Thyroid gland (tissue), 4 donors: ENCODE measurements at places on chromosomes 16 and 17. TPM values are rescaled to one million over a fixed set of nuclear protein-coding genes. Genes with fewer than 3 reads are reported as not detected.

The RHBDL1 gene
- total RNA-seq: 0.63 TPM

GRCh38 chr16:28313587-28313986 is 21.3 kb downstream of the SBK1 start:
- no peak overlapping the region for H3K4me3 ChIP-seq
- no peak overlapping the region for H3K27ac ChIP-seq
- no peak for DNase-seq
- no peaks in the 10 kb centered on the region for H3K4me1 ChIP-seq
- no peaks in the 10 kb centered on the region for H3K36me3 ChIP-seq

- no peak overlapping the region for H3K4me3 ChIP-seq
- peaks cover 25% of the 10 kb centered on the region for H3K36me3 ChIP-seq
- no peak overlapping the region for H3K27ac ChIP-seq
- peaks cover 10% of the 10 kb centered on the region for H3K4me1 ChIP-seq
- no peak for DNase-seq
These were observed 44.9 kb downstream of the TTC19 start for GRCh38 chr17:16044487-16044886.

DNA sequence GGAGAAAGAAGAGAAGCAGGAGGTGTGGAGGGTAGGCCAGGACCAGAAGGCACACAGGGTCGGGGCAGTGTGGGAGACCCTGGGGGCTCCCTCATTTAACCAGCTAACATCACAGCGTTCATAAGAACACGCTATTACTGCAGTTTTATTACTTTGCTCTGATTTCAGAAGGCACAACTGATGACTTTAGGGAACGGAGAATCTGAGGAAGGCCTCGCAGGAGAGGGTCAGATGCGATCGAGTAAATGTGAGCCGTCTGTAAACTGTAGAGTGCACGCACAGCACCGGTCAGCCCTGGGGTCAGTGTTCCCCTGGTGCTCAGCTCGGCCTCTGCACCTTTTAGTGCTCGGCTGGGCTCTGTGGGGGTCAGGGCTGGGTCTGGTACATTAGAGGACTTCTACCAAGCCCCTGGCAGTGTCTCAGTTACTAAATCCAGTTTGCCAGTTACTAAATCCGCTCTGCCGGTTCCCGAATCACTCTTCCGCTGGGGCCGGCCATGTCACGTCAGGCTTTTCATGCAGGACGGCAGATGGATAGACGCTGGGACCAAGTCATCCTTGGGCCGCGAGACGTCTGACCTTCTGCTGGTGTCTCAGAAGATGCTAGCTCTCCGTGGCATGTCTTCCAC is 325.9 kb downstream of the SEC14L1 start:
- no peak for DNase-seq
- H3K4me1 ChIP-seq: peaks cover 27% of the 10 kb centered on the region
- no peak overlapping the region for H3K27ac ChIP-seq
- no peaks in the 10 kb centered on the region for H3K27me3 ChIP-seq
- no peaks in the 10 kb centered on the region for H3K36me3 ChIP-seq
- no peak overlapping the region for H3K4me3 ChIP-seq

GRCh38 chr17:17983776-17984175 is 11.1 kb downstream of the DRC3 start:
- no peaks in the 10 kb centered on the region for H3K36me3 ChIP-seq
- no peak overlapping the region for H3K27ac ChIP-seq
- no peak overlapping the region for H3K4me3 ChIP-seq
- DNase-seq: no peak

DNA sequence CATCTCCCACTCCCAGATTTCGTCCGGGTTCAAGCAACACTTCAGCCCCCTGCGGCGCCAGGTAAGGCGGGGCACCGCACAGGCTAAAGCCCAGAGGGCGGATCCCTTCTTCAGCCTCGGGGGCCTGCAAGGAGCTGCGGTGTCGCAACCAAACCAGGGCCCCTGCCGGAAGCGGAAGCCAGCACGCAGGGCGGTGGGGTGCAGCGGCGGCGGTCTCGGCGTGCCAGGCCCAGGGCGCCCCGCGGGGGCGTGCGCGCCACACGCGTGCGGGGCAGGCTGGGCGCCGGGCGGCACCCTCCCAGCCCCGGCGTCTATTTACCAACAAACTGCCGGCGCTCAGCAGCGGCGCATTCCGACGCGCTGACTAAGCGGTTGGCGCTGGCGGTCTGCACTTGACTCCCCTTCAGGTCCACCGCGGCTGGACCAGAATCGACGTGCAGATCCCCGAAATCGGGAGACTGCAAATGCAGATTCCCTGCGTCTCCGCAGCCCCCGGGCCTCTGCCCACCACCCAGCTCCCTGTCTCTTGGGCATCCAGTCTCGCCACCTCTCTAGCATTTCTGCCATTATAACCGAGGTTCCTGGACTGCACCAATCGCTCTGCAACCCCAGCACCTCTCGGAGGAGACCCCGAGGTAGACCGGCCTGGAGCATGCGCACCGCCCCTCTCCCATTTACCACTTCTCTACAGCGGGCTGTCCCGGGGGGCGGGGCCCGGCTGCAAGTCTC is 421 bp upstream of the DLX4 start:
- no peak overlapping the region for H3K27ac ChIP-seq
- peak; percentile 54 for DNase-seq
- peaks cover 67% of the 10 kb centered on the region for H3K27me3 ChIP-seq
- peaks cover 32% of the 10 kb centered on the region for H3K4me1 ChIP-seq

- H3K4me3 ChIP-seq: no peak overlapping the region
- H3K36me3 ChIP-seq: peaks cover 30% of the 10 kb centered on the region
- DNase-seq: no peak
- no peak overlapping the region for H3K27ac ChIP-seq
- no peaks in the 10 kb centered on the region for H3K27me3 ChIP-seq
These were observed 44.2 kb downstream of the USP22 start for GRCh38 chr17:20998571-20999043.

DNA sequence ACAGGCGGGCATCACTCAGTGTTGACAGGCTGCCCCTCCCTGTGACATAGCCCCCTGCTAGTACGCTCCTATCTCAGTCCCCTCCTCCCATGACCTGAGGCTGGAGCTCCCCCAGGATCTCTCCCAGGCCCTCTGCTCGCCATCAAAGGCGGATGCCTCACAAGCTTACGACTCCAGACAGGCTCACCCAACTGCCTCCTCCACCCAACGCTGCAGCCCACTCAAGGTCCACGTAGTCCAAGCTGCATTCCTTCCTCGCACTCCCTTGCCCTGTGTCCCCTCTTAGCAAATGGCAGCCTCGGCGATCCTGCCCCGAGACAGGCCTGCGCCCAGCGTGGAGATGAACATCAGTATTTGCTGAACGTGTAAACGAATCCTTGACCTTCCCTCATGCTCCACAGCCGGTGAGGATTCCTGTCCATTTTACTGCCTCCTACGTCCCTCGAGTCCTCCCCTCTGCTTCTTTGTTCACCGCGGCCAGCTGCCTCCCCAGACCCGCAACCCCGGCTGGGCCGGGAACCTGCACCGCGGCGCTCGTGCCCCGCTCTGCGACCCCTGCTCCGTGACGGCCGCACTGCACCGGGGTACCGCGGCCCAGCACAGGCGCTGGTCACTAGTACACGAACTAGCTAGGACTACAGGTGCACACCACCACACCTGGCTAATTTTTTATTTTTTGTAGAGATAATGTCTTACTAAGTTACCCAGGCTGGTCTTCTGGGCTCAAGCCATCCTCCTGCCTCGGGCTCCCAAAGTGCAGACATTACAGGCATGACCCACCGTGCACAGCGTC is 838 bp upstream of the TMEM97 start:
- no peaks in the 10 kb centered on the region for H3K36me3 ChIP-seq
- H3K27me3 ChIP-seq: no peaks in the 10 kb centered on the region
- H3K4me3 ChIP-seq: no peak overlapping the region
- no peak for DNase-seq
- H3K27ac ChIP-seq: no peak overlapping the region

GRCh38 chr17:58097384-58098088 is 14.3 kb downstream of the DYNLL2 start:
- no peaks in the 10 kb centered on the region for H3K27me3 ChIP-seq
- peaks cover 9% of the 10 kb centered on the region for H3K36me3 ChIP-seq
- no peaks in the 10 kb centered on the region for H3K4me1 ChIP-seq
- H3K4me3 ChIP-seq: no peak overlapping the region

- no peak overlapping the region for H3K4me3 ChIP-seq
- H3K4me1 ChIP-seq: peaks cover 55% of the 10 kb centered on the region
- DNase-seq: peak; percentile 99
- H3K36me3 ChIP-seq: no peaks in the 10 kb centered on the region
- H3K27ac ChIP-seq: peak overlapping the region; percentile 97
These were observed 1.9 kb downstream of the PRR15L start for GRCh38 chr17:47955497-47956461.

- peak overlapping the region; percentile 63 for H3K4me3 ChIP-seq
- DNase-seq: peak; percentile 44
- no peaks in the 10 kb centered on the region for H3K36me3 ChIP-seq
- no peaks in the 10 kb centered on the region for H3K27me3 ChIP-seq
- H3K27ac ChIP-seq: peak overlapping the region; percentile 82
- H3K4me1 ChIP-seq: peaks cover 75% of the 10 kb centered on the region
These were observed 1.1 kb downstream of the C1QTNF1 start for GRCh38 chr17:79024901-79025737.
